ENCODE measurements at places on chromosomes 7 and 10.

DNA sequence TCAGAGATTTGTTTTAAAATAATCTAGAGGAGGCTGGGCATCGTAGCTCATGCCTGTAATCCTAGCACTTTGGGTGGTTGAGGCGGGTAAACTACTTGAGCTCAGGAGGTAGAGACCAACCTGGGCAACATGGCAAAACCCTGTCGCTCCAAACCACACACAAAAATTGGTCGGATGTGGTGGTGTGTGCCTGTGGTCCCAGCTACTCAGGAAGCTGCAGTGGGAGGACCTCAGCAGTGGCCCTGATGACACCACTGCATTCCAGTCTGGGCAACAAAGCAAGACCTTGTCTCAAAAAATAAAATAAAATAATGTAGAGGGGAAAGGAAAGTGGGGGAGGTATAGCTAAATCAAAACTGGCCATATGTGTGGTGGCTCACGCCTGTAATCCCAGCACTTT is 13.9 kb upstream of the PPP3CB start:
- no peak for DNase-seq

DNA sequence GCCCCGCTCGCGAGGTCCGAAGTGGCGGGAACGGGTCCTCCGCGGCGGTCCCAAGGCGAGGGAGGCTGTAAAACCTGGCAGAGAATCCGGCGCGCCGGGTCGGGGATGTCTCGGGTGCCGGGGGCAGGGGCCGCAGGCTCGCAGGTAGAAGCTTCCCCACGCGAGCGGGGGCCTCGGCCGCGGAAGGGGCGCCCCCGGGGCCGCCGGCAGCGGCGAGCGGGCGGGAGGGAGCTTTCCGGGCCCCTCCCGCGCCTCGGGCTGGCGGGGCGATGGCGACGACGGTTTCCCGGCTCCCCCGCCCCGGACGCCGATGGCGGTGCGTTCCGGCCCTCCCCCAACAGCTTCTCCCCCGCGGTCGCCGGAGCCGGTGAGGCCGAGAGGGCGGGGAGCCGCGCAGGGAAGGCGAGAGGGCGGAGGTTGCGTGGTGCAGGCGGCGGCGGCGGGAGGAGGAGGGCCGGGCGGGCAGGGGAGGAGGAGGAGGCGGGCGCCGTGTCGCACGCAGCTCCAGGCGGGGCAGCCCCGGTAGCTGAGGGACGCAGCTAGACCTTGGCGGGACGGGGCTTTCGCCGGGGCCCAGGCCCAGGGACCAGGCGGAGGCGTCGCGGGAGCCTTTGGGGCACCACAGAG is at the start of gene CUL1:
Gene CUL1, plus strand, starts transcription at position 507 of the 627 bp plus-strand sequence. CDS start 31,220 bp downstream, outside the sequence.
- no peak for DNase-seq

GRCh38 chr7:111232249-111233084 is 141.5 kb downstream of the LRRN3 start:
- DNase-seq: no peak

DNA sequence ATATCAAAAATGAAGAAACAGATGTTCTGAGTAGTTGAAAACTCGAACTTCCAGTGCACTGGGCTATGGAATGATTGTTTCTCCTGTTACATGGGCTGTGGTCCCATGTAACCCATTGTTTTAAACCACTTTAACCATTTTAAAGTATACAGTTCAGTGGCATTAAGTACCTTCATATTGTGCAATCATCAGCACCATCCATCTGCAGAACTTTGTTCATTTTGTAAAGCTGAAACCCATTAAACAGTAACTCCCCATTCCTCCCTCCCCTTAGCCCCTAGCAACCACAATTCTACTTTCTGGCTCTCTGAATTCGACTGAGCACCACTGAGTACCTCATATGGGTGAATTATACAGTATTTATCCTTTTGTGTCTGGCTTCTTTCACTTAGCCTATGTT is 217.4 kb downstream of the LRMDA start:
- no peak for DNase-seq

DNA sequence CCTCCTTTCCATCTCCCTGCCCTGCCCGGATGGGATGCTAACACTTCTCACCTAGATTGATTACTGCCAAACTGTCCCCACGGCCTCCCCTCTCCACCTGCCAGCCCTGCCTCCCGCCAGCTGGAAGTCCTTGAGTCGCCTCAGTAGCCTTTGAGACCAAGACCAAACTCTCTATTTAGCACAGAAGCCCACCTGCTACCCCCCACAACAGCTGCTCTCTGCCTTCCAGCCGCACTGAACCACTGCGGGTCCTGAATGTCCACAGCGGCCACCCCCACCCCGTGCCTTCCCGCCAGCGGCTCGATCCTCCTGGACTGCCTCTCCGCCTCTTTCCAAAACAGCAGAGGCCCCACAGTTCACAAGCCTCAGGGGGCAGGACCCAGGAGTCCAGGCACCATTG is 39.0 kb downstream of the FKBP6 start:
- no peak for DNase-seq

- no peak for DNase-seq
Measured at GRCh38 chr7:149717481-149717880, 55.9 kb downstream of the ZNF467 start.

DNA sequence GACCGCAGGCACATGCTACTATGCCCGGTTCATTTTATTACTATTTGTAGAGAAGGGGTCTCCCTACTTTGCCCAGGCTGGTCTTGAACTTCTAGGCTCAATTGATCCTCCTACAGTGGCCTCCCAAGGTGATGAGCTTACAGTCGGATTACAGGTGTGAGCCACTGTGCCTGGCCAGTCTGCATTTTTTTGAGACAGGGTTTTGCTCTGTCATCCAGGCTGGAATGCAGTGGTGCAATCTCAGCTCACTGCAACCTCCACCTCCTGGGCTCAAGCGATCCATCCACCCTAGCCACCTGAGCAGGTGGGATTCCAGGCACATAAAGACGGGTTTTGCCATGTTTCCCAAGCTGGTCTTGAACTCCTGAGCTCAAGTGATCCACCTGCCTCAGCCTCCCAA is 2.3 kb upstream of the H2BK1 start:
- DNase-seq: no peak

GRCh38 chr7:10216462-10216861 is 757.2 kb upstream of the PHF14 start:
- no peak for DNase-seq

GRCh38 chr10:19532411-19532810 is 283.8 kb upstream of the PLXDC2 start:
- DNase-seq: no peak

DNA sequence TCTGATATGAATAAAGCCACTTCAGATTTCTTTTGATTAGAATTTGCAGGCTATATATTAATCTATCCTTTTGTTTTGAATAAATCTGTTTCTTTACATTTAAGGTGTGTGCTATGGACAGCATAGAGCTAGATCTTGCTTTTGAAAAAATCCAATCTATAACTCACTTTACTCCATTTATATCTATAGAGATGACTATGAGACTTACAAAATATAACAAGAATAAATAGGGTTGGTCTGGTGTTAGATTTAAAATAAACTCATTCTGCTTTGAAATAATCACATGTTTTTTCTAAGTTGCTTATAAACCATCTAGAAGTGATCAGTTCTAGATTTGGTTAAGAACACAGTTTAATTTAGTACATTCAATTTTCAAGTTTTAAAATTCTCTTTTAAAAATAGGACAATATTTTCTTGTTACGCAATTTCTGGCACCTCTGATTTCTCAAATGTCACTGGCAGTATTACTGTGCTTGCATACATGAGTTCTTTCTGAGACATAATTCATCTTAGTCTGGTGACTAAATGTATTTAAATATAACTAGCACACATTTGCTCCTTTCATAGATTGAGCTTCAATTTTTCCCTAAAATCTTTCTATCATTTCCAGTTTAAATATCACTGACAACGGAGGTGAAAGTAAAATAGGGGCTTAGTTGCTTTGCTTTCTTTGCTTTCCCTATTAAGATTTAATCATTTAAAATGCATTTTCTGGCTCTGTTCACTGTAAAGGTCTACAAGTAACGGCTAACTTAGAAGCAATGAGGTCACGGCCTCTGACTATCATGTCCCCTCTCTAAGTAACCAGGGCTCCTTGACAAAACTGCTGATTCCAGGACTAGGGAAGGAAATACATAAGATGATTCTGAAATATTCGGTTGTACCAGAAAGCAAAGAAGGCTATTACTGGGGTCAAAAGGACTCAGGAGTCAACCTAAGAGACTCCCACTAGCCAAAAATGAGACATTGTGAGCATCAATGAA is 89.3 kb downstream of the ICA1 start:
- no peak for DNase-seq

GRCh38 chr7:148794476-148794875 is 89.6 kb downstream of the EZH2 start:
- DNase-seq: no peak
